ENCODE measurements at places on chromosomes 4 and X.

DNA sequence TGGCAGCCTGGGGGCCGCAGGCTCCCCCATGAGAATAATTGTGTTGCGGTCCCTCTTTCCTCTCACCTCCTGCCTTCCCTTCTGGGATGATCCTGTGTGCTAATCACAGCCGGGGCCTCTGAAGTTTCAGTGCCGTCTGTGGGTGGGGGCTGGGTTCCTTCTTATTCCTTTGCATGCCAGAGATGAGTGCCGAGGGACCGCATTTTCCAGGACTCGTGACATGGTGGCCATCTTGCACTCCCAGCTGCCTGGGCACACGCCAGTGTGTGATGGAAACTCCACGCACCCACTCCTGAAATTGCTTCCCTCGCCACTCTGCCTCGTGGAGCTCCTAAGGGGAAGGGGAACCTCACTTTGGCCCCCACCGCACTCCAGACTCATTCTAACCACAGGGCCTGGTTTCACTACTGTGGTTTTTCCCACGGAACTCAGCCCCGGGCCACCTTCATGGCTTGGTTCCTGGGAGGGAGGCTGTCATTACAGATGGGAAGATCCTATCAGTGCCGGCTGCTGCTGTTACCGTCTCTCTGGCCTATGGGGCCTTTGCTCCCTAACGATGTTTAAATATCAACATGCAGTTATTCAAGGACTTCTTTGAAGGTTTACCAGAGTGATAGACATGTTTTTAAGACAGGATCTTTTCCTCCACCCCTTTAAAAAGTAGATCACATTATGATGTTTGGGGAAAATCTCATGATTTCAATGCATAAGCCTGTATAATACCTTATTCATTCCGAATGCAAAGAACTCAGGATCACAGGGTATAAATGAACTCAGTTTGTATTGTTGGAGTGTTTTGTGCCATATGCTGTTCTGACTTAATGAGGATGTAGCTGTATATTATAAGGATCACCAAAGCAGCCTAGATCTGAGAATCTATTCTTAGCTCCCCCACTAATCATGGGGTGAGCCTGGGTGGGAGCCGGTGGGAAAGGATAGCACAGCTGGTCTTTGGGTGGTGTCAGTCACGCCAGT is 89.6 kb downstream of the SORCS2 start:
- no peak for DNase-seq

- DNase-seq, result no peak
Measured at GRCh38 chr4:113141901-113142346, 92.5 kb downstream of the ANK2 start.

GRCh38 chr4:16157609-16158503 is 68.4 kb downstream of the TAPT1 start:
- DNase-seq, result no peak

- no peak for DNase-seq
Measured at GRCh38 chr4:153151535-153152455, 52.4 kb upstream of the TRIM2 start.

DNA sequence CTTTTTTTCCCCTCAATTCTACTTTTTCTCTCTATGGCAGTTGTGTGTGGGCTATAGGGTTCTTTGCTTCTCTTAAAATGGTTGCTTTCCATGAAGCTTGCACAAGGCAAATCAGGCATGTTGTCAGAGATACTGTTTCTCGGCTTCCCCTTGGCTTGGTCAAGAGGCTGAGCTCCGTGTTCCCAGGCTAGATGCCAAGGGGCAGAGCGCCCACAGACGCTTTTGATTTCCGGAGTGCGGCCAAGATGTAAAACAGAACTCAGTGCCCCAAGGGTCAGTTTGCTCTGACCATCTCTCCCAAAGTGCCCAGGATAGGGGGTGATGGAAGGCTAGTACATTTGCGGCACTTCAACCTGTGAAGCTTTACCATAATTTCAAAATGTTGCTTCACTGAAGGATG is 64.2 kb upstream of the DIPK2B start:
- no peak for DNase-seq

GRCh38 chrX:132127743-132128142 is at the start of gene FRMD7:
TSS of gene FRMD7 (minus strand) at chrX:132128020. CDS start at chrX:132127844, 176 bp downstream.
- DNase-seq, result no peak

DNA sequence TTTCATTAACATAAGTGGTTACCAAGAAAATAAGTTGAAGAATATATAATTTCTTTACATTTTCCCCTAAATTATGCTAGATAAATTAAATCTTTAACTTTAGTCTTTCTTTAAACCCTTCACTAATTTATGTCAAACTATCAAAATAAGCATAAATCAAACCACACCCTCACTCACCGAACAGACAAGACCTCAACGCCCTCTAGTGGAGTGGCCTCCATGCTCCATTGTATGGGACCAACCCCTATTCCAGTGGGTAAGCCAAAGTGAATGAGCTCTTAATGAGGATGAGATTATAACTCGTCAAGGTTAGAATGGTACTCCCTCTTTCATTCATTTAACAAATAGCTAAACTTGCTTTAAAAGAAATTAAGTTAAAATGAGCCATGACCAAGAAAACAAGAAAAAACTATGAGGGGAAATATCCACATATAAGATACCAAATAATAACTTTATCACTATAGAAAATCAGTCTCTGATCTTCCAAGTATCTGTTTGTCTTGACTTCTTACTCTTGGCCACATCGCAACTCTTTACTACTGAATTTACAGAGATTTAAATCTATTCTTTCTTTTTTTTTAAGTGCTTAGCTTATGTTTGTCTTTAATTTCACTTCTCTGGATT is 15.6 kb upstream of the BBS12 start:
- DNase-seq, result peak; percentile 55

DNA sequence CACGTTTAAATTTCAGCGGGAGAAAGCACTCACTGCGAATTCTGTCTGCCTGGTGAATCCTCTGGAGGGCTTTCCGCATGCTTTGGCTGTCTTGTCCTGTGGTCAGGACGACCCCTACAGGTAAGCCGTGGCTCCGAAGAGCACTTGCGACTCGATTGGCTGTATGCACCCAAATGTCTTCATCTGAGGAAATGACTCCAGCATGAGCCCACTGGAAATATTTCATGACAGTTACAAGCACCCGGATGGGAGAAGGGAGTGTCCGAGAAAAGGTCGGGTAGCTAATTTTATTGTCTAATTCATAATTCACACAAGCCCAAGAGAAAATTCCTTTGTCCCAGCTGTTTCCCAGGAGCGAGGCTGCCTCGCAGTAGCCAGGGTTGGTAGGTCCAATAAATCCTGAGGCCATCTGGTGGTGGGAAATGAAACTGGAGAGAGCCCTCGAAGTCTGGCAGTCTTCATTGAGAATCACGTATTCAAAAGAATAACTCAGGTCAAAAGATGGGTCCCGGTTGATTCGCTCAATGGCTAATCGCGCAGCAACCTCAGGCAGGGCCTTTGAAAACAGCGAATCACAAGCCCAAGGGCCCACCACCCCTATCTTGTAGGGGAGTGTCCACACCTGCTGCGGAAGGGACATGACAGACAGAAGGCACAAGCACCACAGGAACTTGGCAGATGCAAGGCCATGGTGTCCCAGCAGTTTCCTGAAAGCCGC is 6.6 kb downstream of the GUCY2F start:
- DNase-seq, result no peak

DNA sequence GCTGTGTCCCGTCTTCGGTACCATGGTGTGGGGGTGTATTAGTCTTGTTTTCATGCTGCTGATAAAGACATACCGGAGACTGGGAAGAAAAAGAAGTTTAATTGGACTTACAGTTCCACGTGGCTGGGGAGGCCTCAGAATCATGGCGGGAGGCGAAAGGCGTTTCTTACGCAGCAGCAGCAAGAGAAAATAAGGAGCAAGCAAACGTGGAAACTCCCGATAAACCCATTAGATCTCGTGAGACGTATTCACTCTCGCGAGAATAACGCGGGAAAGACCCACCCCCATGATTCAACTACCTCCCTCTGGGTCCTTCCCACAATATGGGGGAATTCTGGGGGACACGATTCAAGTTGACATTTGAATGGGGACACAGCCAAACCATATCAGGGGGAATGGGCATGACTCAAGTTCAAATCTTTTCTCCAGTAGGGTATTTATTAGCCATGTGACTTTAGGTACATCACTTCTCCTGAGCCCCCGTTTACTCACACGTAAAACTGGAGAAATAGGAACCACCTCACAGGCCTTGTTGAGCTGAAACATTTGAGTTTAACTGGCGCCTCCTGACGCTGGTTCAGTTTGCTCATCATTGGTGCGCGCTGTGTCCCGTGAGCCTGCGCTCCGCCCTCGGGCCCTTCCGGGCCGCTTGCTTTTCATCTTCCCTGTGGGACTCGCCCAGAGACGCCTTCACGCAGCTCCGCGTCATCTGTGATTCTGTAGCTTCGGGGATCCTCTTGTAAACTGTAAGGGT is 35.5 kb upstream of the FAT1 start:
- no peak for DNase-seq

DNA sequence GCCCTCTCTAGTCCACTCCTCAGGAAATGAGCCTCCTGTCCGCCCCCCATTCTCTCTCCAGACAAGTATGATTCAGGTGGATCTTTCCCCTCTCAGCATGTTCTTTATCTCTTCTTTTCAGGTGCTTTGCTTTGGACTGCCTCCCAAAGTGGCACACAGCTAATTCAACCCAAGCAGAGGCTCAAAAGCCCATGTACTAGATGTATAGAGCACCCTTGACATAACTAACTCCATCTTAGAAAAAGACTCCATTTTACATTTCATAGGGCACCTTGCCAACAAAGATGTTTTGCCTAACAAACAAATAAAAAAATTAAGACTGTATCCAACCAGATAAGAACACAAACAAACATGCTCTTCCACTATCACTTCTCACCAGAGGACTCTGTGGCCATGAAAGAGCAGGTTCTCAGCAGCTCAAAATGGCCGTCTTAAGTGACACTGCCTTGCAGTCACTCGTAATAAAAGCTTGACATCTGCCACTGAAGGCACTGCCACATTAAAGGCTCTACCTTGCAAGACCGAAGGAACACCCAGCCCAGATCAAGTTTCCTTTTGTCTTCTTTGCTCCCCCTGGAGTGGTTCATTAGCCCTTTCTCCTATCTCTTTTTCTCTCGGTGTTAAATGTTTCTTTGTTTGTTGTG is 84.9 kb upstream of the TAB3 start:
- DNase-seq, result no peak

- DNase-seq, result no peak
Measured at GRCh38 chr4:112881842-112882241, 167.6 kb upstream of the ANK2 start.

GRCh38 chr4:184473499-184474262 is 669 bp downstream of the IRF2 start:
- DNase-seq, result peak; percentile 46

DNA sequence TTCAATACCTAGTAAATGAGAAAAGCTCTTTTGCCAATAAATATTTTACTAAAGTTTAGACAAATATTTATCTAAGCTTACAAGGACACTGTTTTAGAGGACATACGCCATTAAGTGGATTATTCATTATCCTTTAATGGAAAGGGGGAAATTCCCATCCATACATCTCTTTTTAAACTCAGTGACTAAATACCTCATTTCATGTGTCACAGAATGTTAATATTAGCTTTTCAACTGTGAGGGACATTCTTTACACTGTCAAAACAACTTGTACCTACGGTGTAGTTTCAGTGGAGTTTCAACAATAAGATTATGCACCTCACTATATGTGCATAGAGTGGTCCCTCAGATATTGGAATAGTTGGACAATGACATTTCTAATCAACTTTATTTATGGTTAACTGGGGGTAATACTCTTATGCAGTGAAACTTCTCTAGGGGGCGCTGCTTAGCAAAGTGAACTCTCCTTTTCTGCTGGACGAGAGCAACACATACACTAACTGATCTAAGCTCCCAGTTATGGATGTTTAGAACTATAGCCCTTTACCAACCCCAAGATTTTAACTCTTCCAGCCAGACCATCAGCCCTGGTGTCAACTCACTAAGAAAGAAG is 9.7 kb downstream of the HS6ST2 start:
- no peak for DNase-seq

DNA sequence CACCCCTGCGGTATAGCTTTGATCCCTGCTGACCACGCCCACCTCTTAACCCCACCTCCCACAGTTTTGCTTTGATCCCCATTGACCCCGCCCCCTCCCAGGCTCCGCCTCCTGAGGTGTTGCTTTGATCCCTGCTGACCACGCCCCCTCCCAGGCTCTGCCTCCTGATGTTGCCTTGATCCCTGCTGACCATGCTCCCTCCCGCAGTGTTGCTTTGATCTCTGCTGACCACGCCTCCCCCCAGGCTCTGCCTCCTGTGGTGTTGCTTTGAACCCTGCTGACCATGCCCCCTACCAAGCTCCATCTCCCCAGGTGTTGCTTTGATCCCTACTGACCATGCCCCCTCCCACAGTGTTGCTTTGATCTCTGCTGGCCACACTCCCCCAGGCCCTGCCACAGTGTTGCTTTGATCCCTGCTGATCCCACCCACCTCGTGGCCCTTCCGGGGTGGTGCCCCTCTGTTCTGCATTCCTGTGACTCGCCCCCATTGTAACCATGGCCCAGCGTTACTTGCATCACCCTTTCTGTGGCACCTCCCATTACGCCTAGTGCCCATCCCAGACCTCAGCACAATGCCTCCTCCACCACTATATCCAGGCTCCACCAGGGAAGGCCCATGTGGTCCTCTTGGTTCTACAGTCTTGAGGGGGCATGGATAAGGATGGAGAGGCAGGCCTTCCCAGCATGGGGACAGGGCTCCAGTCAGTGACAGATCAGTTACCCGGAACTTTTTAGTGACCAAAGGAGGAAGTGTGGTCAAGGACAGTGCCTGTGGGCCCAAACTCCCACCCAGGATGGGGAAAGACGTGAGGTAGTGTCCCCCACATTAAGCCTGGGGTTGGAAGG is 70.8 kb downstream of the ADRA2C start:
- no peak for DNase-seq
